ENCODE measurements at places on chromosomes 6 and 20.

GRCh38 chr6:168117942-168118341, 38.9 kb upstream of the FRMD1 start:
- no peak for DNase-seq

DNA sequence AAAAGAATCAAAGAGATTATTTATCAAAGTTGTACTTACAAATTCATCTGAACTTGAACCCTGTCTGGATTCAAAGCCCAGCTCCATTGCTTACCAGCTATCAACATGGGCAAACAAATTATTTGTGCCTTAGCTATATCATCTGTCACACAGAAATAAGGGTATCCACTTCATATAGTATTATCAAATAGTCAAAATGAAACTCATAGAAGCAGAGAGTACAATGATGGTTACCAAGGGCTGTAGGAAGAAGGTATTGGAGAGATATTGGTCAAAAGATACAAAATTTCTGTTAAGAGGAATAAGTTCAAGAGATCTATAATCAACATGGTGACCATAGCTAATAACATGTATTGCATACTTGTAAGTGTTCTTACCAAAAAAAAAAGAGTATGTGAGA, 87.8 kb upstream of the CCDC28A start:
- no peak for DNase-seq

GRCh38 chr6:135314543-135314942, 133.4 kb downstream of the MYB start:
- DNase-seq, result no peak

GRCh38 chr6:42512579-42512978, 51.2 kb upstream of the UBR2 start:
- DNase-seq, result no peak

GRCh38 chr20:41306061-41306727, 11.3 kb downstream of the ZHX3 start:
- no peak for DNase-seq

All from central memory CD4-positive, alpha-beta T cell (primary cell).